ENCODE measurements at places on chromosomes 2 and 18.

GRCh38 chr2:136126421-136126926 is 8.5 kb upstream of the CXCR4 start:
- DNase-seq: no peak

DNA sequence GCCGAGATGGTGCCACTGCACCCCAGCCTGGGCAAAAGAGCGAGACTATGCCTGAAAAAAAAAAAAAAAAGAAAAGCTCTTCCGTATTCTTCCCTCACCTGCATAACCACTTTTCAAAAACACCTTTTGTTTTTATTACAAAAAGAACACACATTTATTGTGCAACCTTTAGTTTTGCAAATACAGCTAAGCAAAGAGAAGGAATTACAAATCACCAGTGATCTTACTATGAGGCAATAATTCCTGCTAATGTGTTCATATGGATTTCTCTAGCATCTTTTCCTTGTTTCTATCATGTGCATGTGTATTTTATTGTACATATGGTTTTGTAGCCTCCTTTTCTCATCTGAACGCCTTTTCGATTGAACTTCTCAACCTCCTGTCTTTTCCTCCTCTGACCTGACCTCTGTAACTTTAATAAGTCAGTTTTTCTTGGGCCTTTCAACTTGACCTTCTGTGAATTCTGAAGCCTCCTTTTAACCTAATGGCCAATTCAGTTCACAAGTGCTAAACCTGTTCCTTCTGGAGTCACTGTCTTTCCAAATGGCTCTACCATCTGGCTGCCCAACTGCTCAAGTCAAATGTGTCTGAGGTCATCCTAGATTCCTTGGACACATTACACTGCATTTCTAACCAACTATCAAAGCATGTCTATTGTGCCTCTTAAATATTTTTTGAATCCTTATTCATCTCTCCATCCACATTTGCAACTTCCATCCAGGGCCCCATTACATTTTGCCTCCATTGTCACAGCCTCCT is 59.1 kb upstream of the DAPL1 start:
- DNase-seq: no peak

DNA sequence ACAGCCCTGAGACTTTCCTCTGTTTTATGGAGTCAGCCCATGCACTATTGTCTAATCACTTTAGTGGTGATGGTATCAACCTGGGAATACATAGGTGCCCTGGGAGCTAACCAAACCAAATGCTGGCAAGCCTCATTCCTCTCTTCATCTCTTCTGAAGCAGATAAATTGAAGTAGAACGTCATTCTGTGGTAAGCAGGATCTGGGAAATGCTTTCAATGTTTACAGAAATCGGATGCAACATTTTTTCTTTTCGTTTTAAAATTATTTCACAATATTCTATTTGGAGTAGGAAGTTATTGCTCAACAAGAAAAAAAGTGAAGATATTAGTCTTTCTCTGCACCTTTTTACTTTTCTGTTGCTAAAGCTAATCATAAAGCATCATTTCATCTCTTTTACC is 114.2 kb downstream of the RBMS1 start:
- no peak for DNase-seq

- DNase-seq: peak; percentile 14
Measured at GRCh38 chr2:35548171-35548570, 807.4 kb upstream of the CRIM1 start.

DNA sequence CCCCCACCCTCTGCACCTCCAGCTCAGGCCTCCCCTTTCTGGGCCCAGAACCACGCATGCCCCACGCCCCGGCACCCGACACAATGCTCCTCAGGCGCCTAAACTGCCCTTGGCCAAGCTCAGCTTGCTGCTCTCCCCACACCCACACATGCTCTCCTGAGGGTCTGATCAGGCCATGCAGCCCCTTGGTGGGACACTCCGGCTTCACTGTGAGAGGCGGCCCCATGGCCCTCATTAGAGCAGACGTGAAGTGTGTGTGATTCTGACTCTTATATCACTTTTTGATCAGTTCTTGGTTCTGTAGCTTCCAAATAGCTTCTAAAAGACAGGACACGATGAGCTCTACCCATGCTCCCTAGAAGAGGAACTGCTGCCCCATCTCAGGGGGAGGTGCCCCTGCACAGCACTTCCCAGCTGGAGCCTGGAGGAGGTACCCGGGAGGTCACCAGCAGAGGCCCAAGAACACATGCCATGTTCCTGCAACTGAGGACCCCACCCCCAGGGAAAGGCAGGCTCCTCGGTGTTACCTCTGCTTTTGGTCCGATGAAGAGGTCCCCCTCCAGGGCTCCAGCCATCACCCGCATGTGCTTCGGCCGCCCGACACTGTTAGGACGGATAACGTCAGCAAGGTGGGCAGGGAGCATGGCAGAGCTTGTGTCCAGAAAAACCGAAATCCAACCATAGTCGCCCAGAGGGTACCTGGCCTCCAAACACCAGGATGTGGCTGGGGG is 3.6 kb downstream of the ACTR1B start:
- DNase-seq: no peak

Measured in forelimb muscle (tissue), 1 donor.